ENCODE measurements at places on chromosomes 1 and 21. TPM values are rescaled to one million over a fixed set of nuclear protein-coding genes. Genes with fewer than 3 reads are reported as not detected.

The FCRL5 gene
- total RNA-seq = not detected

The NTMT2 gene
- not detected for total RNA-seq

The HMCN1 gene
- 0.12 TPM for total RNA-seq

The ASH1L gene
- 59.1 TPM for total RNA-seq

The SIM2 gene
- total RNA-seq = 14.4 TPM

The ZYG11A gene
- not detected for total RNA-seq

The FAM72D gene
- 11.9 TPM for total RNA-seq

The TCEA3 gene
- 1.5 TPM for total RNA-seq

GRCh38 chr1:147641291-147641690, 29.0 kb downstream of the ACP6 start:
- H3K27me3 ChIP-seq = no peaks in the 10 kb centered on the region
- DNase-seq = no peak

GRCh38 chr1:93506126-93506525, 58.2 kb downstream of the FNBP1L start:
- H3K27ac ChIP-seq = no peak overlapping the region
- no peak overlapping the region for H3K4me3 ChIP-seq
- H3K4me1 ChIP-seq = peaks cover 15% of the 10 kb centered on the region
- no peaks in the 10 kb centered on the region for H3K27me3 ChIP-seq
- DNase-seq = no peak

DNA sequence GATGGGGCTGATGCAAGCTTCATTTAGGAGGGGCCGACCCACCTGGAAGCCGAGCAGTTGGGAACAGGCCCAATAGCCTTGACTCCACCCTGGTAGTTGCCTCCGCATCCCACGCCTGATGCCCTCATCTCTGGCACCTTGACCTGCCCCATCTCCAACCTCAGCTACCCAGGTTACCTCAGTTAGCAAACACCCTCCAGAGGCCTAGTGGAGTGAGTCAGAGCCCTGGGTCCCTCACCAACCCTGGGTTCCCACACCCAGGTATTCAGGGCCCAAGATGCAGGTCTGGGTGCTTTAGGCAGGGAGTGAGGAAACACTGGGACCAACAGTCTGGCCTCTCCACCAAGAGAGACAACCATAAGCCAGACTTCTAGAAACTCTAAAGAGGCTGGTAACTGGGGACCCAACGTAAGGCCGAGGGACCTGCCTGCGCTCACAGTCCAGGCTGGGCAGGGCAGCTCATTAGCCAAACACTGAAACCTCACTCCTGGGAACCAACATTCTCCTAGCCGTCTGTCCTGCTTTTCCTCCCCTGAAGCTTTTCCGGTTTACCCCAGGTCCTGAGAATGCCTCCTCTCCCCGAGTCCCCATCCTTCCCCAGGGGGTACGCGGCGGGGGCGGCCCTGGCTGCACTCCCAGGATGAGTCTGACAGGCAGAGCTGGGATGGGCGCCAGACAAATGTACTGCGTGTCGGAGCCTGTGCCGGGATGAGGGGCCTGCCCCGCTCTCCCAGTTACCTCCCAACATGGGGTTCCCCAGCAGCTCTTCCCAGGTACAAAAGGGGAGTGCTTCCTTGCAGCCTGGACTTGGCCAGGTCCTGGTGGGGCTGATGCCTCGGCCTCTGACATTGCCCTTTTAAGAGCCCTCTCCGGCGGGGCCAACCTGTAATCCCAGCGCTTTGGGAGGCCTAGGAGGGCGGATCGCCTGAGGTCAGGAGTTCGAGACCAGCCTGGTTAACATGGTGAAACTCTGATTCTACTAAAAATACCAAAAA, 8.9 kb upstream of the CELSR2 start:
- peaks cover 23% of the 10 kb centered on the region for H3K4me1 ChIP-seq
- H3K27me3 ChIP-seq = no peaks in the 10 kb centered on the region
- peak overlapping the region; percentile 69 for H3K27ac ChIP-seq

DNA sequence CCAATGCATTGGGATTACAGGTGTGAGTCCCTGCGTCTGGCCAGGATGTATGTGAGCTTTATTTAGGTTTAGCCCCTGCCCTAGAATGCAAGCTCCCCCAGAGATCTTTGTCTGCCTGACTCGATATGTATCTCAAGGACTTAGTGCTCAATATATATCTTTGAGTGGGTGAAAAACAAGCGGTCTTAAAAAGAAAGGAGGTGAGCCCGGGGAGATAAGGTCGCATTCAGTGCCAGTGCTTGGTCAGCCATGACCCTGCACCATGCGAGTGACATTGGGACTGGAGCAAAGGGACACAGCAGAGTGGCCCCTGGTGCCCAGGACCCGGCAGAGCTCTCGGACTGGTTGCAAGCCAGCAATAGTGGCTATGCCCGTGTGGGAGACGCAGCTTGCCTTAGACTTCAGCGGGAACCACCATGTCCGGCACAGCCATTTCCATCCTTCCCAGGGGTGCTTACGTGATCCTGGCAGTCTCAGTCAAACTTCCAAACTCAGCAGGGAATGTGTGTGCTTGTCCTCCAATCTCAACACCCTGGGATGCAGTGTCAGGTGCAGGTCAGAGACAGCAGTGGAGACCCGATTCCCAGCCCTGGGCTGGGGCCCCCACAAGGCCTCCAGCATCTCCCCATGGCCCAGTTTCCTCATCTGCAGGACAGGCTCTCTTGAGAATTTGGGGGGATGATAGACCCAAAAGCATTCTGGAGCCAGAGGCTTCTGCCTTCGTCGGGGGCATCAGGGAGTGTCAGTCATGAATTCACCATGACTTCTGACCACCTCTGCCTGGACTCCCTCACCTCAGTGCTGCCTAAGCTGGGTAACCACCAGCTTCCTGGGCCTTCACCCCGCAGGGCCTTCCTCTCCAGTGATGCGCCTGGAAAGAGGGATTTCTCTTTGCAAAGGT, 1.8 kb downstream of the MX2 start:
- no peaks in the 10 kb centered on the region for H3K36me3 ChIP-seq
- no peak overlapping the region for H3K4me3 ChIP-seq
- H3K4me1 ChIP-seq = peaks cover 6% of the 10 kb centered on the region
- DNase-seq = no peak

- no peak overlapping the region for H3K27ac ChIP-seq
- no peak for DNase-seq
- no peaks in the 10 kb centered on the region for H3K27me3 ChIP-seq
- H3K36me3 ChIP-seq = no peaks in the 10 kb centered on the region
Observed at GRCh38 chr1:228969953-228970800, 234.9 kb downstream of the RHOU start.

GRCh38 chr1:156460525-156460924, 40.0 kb downstream of the MEF2D start:
- peaks cover 69% of the 10 kb centered on the region for H3K4me1 ChIP-seq
- H3K4me3 ChIP-seq = no peak overlapping the region
- peak overlapping the region; percentile 2 for H3K27ac ChIP-seq
- peaks cover 33% of the 10 kb centered on the region for H3K36me3 ChIP-seq
- H3K27me3 ChIP-seq = no peaks in the 10 kb centered on the region
- DNase-seq = no peak

DNA sequence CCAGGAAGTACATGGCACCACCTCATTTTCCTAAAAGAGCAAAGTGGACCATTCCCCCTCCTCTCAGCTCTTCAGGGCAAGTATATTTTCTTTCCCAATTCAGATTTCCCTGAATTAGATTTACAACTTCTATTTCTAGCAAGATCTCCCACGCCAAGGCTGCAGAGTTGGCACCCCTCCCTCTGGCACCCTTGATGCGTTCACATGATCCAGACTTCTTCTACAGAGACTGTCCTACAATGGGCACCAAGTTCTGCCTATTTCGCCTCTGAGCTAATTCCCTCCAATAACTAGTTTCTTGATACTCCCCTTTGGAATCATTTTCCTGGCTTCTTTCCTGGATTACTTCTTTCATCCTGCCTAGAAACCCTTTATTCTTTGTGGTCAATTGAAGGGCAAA, 122.0 kb downstream of the CDC7 start:
- no peak overlapping the region for H3K4me3 ChIP-seq
- no peak for DNase-seq
- no peaks in the 10 kb centered on the region for H3K27me3 ChIP-seq
- H3K27ac ChIP-seq = no peak overlapping the region

- H3K4me3 ChIP-seq = no peak overlapping the region
- H3K27ac ChIP-seq = no peak overlapping the region
- no peak for DNase-seq
- H3K27me3 ChIP-seq = no peaks in the 10 kb centered on the region
Observed at GRCh38 chr1:50027794-50028193, 4.0 kb upstream of the AGBL4 start.

DNA sequence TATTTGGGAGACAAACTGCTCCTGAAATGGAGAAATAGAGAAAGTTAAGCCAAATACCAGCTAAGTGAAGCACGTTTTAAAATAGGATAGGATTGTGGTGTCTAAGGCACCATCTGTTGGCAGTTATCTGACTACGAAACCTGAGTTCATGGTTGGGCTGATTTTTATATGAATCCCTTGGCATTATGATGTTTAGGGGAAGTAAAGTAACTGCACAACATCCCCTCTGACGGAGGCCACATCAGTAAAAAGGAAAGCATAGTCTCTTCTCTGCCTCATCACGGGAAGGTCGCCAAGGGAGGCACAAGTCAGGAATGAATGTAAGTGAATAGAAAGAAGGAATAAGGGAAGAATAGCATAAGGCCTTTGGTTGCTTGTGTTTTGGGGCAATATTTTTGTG, 128.0 kb downstream of the PRRX1 start:
- no peaks in the 10 kb centered on the region for H3K36me3 ChIP-seq
- no peak overlapping the region for H3K4me3 ChIP-seq
- H3K4me1 ChIP-seq = no peaks in the 10 kb centered on the region
- no peak for DNase-seq
- no peaks in the 10 kb centered on the region for H3K27me3 ChIP-seq

- no peak for DNase-seq
- no peaks in the 10 kb centered on the region for H3K36me3 ChIP-seq
- H3K4me3 ChIP-seq = peak overlapping the region; percentile 97
- peaks cover 22% of the 10 kb centered on the region for H3K4me1 ChIP-seq
- no peak overlapping the region for H3K27ac ChIP-seq
- H3K27me3 ChIP-seq = no peaks in the 10 kb centered on the region
Observed at GRCh38 chr1:94927405-94928175, 680 bp upstream of the CNN3 start.

GRCh38 chr1:234543442-234544086, 64.6 kb upstream of the TARBP1 start:
- H3K27me3 ChIP-seq = no peaks in the 10 kb centered on the region
- no peaks in the 10 kb centered on the region for H3K36me3 ChIP-seq
- no peak for DNase-seq
- H3K4me3 ChIP-seq = no peak overlapping the region

DNA sequence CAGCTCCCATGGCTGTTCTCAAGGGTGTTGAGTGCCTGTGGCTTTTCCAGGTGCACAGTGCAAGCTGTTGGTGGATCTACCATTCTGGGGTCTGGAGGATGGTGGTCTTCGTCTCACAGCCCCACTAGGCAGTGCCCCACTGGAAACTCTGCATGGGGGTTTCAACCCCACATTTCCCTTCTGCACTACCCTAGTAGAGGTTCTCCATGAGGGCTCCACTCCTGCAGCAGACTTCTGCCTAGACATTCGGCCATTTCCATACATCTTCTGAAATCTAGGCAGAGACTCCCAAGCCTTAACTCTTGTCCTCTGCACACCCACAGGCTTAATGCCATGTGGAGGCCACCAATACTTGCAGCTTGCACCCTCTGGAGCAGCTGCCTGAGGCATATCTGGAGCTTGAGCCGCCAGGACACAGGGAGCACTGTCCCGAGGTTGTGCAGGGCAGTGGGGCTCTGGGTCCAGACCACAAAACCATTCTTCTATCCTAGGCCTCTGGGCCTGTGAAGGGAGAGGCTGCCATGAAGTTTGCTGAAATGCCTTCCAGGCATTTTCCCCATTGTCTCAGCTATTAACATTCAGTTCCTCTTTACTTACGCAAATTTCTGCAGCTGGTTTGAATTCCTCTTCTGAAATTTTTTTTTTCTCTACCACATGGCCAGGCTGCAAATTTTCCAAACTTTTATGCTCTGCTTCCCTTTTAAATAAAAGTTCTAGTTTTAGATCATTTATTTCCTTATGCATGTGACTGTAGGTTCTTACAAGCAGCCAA, 8.8 kb upstream of the CAPN8 start:
- H3K4me3 ChIP-seq = no peak overlapping the region
- H3K4me1 ChIP-seq = no peaks in the 10 kb centered on the region
- no peaks in the 10 kb centered on the region for H3K36me3 ChIP-seq
- no peaks in the 10 kb centered on the region for H3K27me3 ChIP-seq
- no peak for DNase-seq
- no peak overlapping the region for H3K27ac ChIP-seq

DNA sequence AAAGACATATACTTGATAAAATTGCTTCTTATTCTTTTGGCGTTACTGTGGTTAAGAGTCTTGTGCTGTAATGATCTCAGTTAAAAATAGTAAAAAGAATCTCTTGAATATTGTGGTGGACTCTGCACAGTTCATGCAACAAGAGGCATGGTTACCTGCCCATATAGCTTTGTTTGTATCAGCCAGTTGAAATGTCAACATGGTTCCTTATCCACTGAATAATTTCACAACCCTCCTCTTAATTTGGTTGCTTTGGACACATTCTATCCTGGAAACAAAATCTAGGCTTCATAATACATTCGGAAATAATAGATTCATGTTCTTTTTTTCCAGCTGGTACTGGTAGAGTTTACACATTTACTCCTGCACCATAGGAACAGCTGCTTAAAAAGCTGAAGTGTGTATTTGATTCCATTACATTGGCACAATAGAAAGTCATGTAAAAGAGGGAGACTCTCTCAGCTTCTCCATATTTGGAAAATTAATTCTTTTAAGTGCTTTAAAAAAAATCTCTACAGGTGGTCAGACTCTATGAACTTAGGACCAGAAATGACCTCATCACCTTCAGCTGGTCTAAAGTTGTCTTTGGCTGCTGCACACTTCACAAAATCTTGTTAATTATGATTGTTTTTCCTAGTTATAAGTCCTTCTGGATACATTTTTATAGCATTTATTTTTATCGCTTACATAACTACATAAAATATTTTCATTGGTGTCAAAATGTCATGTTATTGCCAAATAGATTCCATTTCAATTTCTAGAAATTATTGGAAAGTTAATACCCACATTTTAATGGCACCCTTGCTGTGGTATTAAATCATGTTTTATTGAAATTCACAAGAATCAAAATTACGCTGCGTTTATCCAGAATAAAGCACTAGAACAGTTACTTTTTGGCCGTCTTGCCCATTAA, 100.2 kb downstream of the LTN1 start:
- no peaks in the 10 kb centered on the region for H3K36me3 ChIP-seq
- no peak overlapping the region for H3K4me3 ChIP-seq
- H3K27ac ChIP-seq = no peak overlapping the region
- H3K4me1 ChIP-seq = no peaks in the 10 kb centered on the region
- H3K27me3 ChIP-seq = peaks cover 40% of the 10 kb centered on the region
- no peak for DNase-seq

DNA sequence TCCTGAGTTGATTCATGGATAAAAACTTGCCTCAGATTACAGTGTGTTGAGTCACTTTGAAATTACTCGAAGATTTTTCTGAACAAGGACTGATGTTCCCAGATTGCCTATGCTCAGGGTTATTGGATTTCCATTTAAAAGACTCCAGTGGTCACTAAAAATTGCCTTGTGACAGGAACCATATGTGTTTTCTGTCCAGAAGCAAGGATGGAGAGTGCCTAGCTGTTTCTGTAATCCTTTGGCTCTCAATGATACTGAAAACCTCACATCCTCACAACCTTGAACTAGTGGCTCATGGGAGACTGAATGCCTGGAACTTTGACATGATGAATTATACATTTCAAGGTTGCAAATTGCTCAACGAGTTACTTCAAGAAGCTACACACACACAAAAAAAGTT, 1271.8 kb downstream of the BRINP3 start:
- no peaks in the 10 kb centered on the region for H3K4me1 ChIP-seq
- H3K27me3 ChIP-seq = no peaks in the 10 kb centered on the region
- no peaks in the 10 kb centered on the region for H3K36me3 ChIP-seq
- no peak for DNase-seq
- H3K4me3 ChIP-seq = no peak overlapping the region
- no peak overlapping the region for H3K27ac ChIP-seq
